ENCODE measurements at places on chromosomes 4 and X.

DNA sequence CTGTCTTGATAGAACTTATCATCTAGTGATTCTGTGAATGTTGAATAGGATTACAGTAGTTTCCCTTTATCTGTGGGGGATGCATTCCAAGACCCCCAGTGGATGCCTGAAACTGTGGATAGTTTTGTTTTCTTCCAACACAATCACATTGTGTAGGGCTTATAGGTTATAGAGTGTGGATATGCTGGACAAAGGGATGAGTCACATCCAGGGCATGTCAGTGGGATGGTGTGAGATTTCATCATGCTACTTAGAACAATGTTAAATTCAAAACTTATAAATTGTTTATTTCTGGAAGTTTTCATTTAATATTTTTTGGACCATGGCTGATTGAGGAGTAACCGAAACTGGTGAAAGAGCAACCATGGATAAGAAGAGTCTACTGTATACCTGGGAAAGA is 432.3 kb upstream of the ATOH1 start:
- no peak for DNase-seq

DNA sequence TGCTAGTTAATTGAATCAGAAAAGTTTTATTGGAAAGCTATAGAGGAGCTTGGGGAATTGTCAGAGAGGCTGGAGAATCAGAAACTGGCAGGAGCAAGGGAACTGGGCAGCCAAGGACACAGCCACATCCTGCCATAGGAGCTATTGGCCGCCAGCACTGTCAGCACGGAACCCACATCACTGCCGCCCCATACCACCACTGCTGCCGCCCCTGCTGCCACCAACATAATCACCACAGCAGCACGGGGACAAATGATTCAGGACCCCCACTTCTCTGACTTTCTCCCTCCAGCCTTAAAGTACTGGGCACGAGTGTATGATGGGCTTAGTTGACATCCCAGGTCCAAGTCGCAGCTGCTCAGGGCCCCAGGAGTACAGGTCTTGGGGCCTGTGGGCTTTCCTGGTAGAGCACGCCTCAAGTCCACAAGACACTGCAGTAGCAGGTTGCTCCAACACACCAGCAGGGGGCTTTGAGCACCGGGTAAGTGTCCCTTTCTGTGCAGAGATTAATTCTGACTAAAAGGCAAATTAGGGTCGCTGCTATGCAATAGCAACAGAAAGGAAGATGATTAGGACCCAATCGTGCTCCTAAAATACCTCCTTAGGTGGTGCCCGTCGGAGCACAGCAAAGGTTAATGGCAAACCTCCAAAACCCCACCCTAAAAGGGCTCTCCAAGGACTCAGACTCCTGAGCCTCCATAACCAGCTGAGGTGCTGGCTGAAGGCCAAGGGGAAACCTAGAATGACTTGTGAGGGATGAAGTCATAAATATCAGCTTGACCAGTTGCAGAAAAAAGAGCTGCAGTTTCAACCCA is 6.9 kb downstream of the PJA1 start:
- DNase-seq = no peak

DNA sequence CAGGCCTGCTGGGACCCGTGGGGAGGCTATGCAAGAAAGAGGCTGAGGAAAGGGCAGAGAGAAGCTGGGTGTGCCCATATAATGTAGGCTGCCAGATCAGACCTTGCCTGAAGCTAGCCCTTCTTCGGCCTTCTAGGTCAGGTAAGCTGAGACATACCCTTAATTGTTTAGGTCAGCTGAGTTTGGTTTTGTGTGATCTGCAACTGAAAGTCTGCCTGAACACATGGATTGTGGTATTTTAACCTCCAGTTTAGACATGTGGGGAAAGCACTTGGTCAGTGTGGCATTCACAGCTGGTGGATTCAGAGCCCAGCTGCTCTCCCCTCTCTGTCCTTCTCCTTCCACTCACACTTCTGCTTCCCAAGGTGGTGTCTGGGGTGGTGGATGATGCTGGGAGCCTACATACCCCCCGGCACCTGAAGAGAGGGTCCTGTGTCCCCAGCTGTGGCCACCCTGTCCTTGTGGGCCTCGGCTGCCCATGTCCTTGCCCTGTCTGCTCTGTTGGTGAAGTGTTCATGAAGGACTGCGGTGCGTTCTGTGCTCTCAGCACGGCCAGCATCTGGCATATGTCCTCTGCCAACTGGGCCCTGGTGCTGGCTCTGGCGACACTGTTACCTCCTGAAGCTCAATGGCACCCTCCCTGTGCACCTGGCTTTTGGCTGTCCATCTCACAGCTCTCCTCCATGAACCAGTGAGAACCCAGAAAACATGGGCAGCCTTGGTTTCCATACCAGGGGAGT is 82.1 kb downstream of the NAT8L start:
- DNase-seq = no peak

DNA sequence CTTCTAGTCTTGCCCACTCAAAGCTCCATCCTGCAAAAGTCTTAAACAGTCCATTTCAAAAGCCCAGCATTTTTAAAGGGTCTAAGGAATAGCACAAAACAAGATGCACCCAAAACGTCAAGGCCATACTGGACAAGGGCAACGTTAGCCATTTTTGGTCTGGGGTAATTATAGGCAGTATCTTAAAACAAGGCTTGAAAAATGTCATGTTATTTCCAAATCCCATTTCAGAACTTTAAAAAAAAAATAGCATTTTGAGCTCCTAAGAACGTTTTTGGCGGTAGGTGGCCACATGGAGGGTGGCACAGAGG is 584 bp upstream of the TMEM165 start:
- no peak for DNase-seq

GRCh38 chr4:59571805-59572430 is 1628.2 kb upstream of the ADGRL3 start:
- DNase-seq = no peak

DNA sequence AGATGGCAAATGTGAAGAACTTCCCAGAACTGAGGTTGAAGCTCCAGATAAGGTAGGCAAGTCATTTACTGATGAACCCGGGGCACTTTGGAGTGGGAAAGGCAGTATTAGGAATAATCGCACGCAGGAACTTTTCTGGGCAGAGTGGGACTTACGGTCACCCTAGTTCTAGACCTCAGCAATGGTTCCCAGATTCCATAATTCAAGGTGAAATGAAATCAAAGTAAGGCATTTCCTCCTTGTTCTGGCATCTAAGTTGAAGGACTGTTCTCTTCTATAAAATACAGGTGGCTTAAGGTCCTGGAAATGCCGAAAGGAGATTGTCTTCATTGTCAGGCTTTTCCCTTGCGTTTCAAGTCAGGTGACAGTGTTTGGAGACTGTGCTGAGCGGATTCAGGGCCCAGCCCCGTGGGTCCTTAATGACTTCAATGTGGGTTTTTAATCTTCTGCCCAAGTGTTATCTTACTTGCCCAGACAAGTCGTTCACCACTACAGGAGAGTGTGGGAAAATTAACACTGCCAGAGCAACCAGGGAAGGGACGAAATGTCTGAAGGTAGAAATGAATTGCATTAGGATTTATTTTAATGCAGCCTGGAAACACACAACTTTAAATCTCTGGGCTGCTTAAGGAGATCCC is 52.1 kb upstream of the STOX2 start:
- DNase-seq = no peak

DNA sequence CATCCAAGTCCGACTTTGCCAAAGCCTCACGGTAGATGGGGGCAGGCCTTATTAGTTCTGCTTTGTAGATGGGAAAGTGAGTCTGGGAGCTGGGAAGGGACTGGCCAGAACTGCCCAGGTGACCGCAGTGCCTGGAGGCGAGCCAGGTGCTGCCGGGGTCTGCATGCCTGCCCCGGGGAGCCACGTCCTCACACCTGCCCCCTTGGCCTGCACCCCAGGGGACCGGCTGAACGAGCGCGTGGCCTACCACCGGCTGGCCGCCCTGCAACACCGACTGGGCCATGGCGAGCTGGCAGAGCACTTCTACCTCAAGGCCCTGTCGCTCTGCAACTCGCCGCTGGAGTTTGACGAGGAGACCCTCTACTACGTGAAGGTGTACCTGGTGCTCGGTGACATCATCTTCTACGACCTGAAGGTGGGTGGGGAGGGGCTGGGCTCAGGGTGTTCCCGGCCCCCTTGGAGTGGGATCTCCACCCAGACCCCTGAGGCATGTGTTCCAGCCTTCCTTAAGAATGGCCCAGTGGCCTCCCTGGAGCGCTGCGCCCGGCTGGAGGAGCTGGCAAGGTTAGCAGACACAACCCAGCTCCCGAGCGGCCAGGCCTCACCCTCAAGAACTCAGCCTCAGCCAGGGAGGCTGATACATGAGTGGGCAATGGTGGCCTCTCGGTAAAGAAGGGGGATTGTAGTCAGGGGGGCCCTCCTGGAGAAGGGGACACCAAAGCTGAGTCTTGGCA is 32.1 kb upstream of the HTRA3 start:
- DNase-seq = no peak

- no peak for DNase-seq
Observed at GRCh38 chr4:145107126-145107525, 9.0 kb downstream of the ABCE1 start.

- DNase-seq = peak; percentile 40
Observed at GRCh38 chrX:259692-260355, 21.4 kb upstream of the PLCXD1 start.

DNA sequence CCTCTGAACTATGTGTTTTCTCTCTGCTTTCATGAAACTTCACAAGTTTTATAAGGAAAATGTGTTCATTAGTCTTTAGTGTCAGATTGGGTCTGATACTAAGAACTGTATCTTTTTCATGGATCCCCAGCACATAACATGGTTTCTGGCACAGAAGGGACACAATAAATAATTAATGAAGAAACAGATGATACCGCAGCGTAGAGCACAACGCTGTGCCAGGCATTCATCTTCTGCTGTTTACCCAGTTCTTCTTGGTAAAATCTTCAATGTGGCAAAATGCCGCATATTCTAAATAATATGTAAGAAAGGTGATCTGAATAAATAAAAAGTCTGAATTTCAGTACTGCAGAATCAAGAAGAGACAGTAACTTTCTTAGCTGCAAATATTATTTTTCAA is 12.3 kb downstream of the SCARB2 start:
- DNase-seq = no peak

GRCh38 chr4:159455675-159456237 is 352.9 kb downstream of the RAPGEF2 start:
- DNase-seq = no peak

GRCh38 chr4:151991001-151991883 is 230.4 kb upstream of the GATB start:
- no peak for DNase-seq

GRCh38 chrX:121733514-121733913 is 686.1 kb downstream of the GLUD2 start:
- DNase-seq = no peak

- no peak for DNase-seq
Observed at GRCh38 chr4:56360071-56360470, 27.2 kb downstream of the AASDH start.

GRCh38 chr4:14853176-14853943 is 148.9 kb upstream of the CPEB2 start:
- no peak for DNase-seq

DNA sequence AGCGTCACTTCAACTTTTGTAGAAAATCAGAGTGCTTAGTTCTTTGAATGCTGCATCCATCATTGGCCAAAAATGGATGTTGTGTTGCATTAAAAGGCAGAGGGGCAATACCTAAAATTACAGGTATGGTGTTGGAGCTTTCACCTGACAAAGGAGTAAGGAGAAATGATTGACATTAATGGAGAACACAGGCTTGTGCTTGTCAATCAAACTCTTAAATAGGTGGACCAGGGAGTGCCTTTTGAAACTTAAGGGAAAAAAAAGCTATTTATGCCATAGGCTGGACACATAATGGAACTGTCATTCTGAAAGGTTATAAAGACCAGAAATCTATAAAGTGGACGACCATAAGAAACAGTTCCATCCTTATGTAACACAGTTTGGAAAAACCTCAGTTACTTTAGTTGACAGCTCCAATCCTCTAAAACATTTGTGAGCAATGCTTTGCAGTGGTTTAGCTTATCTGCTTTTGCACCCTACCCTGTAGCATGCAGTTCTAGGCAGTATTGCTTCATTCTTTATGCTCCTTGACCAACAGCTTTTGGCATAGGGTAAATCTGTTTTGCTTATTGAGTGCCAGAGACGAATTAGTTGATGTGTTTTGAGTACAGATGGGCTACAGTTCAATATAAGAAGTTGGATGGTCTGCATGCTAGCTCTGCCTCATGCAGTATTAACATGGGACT is 2.4 kb downstream of the HADH start:
- DNase-seq = no peak

DNA sequence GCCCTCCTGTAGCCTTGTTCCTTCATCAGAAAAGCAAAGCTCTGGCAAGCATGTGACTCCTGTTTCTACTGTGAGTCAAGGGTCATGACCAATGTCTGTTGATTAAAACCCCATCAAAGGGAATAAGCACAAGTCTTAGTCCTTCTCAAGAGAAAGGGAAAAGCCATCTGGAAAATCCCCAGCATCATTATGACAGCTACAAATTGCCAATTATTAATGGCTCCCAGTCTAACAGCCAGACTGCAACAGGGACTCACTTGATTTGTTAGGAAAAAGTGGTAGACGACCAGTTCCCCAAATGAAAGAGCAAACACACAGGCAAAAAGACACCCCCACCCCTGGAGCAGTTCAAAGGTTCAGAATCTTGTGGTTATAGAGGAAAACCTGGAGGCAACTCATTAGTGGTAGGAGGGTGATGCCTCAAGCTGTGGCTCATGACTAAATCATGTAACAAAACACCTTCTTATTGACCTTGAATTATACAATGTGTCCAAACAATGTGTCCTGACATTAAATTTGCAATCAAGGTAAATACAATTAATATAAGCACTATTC is 315.7 kb downstream of the HNRNPD start:
- no peak for DNase-seq

- DNase-seq = no peak
Observed at GRCh38 chr4:100926039-100926717, 408.4 kb upstream of the EMCN start.

DNA sequence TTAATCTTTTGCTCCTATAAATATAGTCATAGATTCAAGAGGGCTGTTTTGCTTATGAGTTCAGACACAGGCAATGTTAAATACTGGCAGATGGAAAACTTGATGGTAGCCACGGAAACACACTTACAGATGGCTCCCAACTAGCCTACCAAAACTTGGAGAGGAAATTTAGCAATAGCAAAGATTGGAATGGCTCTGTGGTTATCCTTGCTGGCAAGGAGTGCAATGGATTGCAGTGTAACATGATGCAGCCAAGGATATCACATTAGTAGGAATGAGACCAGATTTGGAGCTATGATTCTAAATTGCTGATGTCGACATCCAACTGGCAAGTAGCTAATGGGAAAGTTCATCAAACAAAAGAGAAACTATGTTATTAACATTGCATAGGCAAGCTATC is 791.0 kb upstream of the DIAPH2 start:
- DNase-seq = no peak

DNA sequence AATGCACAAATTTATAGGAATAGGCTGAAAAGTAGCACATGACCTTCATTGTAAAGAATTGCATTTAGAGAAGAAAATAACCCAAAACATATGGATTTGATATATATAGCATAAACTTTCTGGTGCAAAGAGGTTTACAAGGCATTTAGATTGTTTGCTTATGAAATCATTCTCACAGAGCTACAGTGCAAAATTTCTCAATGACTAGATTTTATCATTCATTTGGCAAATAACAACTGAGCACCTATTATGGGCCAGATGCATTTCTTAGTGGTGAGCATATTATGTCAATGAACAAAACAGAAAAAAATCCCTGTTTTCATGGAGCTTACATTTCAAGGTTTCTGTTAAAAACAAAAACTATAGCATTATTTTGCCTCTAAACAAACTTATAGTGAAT is 34.1 kb upstream of the TNIP3 start:
- no peak for DNase-seq

GRCh38 chr4:69920874-69921273 is 10.0 kb upstream of the CSN1S1 start:
- DNase-seq = no peak

Measured in RWPE2 (cell line).